Caudate nucleus (tissue), 63 donors: ENCODE measurements at places on chromosomes 11 and 22.

DNA sequence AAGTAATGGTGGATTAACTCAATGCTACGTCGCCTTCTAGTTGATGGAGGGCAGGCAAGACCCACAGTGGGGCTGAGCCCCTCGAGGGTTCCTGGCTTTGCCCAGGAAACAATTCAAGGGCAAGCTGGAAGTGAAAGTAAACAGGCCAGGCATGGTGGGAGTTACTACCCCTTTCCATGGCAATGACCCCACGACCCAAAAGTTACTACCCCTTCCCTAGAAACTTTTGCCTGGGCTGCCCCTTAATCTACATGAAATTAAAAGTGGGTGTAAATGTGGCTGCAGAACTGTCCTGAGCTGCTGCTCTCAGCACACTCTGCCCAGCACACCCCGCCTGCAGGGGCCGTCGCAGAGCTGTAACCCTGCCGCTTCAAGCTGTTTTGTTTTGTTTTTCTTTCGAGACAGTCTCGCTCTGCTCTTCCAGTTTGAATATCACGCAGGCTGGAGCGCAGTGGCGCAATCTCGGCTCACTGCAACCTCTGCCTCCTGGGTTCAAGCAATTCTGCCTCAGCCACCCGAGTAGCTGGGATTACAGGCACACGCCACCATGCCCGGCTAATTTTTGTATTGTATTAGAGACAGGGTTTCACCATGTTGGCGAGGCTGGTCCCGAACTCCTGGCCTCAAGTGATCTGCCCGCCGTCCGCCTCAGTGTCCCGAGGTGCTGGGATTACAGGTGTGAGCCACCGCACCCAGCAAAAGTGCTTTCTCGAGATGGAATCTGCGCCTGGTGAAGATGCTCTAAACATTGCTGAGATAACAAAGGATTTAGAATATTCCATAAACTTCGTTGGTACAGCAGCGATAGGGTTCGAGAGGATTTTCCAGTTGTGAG is 5.9 kb upstream of the RNH1 start:
- no peak for DNase-seq

DNA sequence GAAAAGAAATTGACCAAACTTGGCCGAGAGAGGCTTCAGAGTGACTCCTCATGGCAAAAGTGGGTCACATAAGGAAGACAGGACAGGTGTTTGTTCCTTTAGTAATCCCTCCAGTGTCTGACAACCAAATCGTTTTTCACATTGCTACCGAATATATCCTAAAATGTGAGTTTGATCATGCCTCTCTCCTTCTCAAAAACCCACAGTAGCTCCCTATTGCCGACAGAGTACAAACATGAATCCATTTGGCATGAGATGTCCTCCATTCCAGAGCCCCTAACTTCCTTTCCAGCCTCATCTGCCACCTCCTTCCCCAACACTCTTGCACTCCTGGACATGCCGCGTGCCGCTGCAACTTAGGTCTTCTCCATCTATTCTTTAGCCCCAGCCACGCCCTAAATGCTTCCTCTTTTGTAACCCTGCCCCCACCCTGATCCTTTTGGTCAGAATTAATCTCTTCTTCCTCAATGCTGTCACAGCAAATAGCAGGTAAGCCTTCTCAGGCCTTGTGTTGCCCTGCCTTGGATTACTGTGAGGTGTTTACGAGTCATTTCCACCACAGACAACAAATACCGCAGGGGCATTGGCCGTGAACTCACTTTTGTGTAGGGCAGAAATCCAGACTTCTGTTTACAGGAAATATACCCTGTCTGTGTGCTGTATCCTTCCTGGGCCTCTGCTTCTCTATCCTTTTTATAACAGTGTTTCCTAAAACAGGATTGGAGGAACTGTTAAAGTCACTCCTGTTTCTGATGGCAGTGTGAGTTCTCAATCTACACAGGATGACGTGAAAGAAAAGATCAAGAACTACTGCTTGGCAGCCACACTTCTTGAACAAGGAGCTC is 66.0 kb upstream of the FTH1 start:
- DNase-seq: no peak

GRCh38 chr11:96523656-96524055 is 133.8 kb downstream of the JRKL start:
- DNase-seq: no peak

DNA sequence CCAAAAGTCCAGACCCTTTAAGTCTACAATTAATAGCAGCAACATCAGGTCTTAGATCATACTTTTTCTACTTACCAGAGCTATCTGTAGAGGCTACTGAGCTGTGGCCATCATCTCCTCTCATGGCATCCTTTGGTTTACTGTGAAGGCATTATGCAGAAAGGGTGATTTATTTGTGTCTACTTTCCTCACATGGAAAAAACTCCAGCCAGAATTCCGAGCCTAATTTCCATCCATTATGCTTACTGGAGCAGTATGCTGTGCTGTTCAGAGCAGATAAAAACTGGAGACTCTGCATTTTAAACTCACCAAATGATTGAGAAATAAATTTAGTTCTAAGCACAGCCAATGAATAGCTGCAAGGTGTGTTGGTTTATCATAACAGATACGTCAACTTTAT is 581.8 kb downstream of the ETS1 start:
- DNase-seq: no peak

GRCh38 chr11:69870766-69871165 is 51.5 kb upstream of the FGF3 start:
- no peak for DNase-seq

GRCh38 chr22:35608088-35608487 is 9.0 kb downstream of the MB start:
- no peak for DNase-seq

- no peak for DNase-seq
Measured at GRCh38 chr22:35310556-35311550, 11.2 kb downstream of the TOM1 start.

- no peak for DNase-seq
Measured at GRCh38 chr11:12853652-12854296, 155.3 kb upstream of the RASSF10 start.

- no peak for DNase-seq
Measured at GRCh38 chr11:123478352-123478987, 48.4 kb downstream of the GRAMD1B start.

DNA sequence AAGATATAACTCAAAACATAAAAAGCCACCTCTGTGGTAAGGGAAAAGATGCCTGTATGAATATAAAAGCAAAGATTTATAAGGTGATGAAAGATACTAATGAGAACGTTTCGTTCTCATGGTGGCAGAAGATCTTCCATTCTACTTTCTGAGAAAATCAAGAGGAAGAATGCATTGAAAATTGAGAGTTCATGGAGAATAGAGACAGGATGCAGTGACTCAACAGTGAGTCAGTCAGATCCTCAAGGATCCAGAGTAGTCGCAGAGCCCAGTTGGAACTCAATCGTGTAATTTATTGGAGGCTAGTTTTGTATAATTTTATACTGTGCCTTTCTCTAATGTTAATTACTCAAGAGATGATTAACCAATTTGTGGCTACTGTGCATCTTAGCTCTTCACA is 73.3 kb downstream of the ENTHD1 start:
- no peak for DNase-seq

DNA sequence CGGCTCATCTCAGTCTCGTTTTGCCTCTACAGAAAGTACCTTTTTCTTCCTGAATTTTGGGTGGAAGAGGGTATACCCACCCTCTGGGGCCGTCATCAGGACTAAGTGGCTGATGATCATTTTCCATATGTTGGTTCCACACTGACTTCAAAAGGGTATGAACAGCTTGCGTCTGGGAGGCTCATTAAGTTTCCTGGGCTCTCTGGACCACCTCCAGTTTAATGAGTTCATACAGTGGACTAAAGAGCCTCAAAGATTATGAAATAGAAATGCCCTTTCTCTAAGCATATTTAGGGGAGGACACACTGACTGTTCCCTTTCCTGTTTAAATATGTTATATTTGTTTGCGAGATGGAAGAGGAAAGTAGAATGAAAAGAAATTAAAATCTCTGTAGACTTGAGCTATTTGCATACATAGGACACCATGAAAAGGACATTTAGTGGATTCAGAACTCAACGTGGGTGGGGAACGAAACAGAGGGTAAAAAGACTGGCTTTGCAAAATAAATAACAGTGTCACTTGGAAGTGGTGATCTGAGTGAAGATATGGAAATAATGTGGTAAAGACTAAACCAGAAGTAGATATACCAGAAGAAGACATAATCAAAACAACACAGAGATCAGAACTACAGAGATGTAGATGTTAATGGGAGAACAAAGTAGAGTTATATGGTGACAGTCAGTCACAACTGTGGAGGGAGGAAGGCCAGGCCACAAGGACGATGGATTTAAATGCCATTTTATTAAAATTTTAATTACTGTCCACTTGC is 18.7 kb downstream of the LDLRAD3 start:
- DNase-seq: no peak

DNA sequence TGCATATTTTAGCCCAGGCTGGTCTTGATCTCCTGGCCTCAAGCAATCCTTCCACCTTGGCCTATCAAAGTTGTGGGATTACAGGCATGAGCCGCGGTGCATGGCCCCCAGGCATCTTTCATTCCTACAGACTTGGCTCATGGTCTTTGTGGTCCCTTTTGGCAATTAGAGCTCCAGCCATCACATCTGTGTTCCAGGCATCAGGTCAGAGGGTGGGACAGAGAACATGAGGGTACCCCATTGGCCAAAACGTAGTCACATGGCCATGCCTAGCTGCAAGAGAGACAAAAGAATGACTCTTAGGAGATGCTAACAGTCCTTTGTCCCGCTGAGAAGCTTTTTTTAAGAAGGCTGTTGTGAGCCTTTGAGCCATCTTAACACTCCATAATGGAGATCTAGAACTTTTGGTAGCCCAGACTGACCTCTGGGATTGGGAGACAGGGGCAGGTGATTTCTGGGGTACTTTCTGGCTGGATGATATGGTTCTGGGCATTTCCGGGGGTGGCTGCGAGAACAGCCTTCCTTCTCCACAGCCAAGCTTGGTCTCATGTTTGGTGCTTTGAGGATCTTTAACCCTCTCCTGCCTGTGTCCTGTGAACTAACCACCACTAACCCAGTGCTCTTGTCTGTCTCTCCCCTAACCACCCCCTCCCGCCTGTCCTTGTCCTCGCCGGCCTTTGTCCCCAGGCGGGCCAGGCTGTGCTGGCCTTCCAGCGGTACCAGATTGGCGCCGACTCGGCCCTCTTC is 18.4 kb upstream of the TAB1 start:
- no peak for DNase-seq

DNA sequence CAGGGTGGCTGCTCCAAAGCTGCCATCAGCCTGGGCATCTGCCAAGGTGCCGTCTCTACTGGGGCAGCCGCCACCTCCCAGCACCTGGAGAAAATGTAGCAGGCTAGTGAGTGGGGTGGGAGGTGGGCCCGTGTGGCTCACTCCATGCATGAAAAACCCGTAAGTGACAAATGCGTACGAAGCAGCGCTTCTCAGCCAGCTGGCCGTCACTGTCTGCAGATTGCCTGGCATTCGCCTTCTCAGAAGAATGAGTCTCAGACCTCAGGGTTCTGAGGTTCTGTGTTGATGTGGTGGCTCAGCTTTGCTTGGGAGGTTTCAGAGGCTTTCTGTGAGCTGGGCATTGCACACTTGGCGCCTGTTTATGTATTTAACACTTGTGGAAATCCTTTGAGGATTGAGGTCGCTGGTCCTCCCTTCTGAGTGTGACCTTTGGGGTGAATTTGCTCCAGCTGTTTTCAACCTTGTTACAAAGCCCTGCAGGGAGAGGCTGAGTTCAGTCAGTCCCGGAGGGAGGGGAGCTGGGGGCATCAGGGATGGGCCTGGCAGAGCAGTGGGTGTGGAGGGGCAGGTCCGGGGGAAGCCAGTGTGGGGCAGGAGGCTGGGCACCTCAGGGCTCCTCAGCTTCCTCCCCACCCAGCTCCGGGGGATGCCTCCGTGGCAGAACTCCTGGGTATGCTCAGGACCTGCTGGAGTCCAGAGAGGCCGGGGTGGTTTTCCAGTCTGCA is 977.0 kb downstream of the TBC1D22A start:
- DNase-seq: no peak

DNA sequence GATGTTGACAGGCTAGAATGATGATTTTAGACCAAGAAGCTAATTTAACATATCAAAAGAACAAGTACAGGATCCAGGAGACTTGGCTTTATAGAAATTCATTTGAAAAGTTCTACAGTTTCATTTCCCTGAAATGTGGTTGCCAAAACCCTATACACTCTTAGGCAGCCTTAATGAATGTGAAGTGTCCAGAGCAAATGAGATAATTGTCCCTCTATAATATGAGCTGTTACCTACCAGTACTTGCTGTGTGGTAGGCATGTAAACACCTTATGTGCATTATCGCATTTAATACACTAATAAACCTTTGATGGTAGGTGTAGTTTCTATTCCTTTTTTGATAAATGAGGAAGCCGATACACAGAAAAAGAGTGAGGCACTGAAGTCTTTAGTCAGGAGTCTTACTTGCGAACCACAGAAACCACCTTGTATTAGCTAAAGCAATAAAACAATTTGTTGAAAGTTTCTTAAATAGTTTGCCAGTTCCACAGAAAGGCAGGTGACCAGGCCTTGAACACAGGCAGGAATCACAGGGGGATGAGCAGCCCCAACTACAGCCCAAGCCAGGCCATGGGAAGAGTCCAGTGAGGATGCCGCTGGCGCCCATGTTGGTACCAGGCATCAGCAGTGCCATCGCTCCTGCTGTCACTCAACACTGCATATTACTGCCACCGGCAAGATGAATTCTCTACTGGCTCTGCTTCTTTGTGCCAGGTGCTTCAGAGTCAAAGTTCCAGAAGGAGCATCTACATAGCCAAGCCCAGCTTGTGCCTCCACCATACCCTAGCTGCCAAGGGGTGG is 81.7 kb downstream of the SWAP70 start:
- no peak for DNase-seq

DNA sequence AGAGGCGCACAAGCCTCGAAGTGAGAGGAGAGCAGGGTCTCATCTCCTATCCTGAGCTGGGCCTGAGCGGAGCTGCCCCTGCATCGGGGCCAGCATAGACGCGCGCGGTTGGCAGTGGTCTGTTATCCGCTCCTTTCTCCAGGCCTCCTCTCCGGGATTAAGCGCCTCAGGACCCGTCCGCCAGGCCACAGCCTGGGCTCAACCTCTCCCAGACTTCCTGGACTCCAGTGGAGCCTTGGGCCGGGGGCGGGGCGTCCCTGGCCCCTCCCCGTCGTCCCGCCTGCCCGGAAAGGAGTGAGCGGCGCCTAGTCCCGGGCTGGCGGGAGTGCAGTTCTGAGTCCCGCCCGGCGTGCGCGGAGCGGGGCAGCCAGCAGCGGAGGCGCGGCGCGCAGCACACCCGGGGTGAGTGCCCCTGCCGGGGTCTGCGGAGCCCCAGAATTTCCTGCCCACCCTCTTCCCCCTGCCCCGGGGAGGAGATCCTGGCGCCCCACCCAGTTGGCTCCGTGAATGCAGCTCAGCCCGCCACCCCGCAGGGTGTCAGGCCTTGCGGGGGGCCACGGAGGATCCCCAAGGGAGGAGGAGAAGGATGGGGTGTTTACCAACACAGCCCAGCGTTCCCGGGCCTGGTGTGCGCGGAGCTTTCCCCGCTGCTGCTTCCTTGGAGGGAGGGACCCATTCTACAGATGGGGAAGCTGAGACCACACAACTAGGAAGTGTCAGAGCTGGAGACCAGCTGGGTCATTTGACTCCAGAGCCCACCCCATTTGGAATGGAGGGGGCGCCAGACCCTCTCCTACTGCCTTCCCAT is at the start of gene TCIRG1:
Gene TCIRG1 (plus strand): TSS at position 308 of the 808 bp plus-strand sequence. CDS start 2,247 bp downstream, outside the sequence.
- DNase-seq: no peak

GRCh38 chr11:63868399-63869064 is 29.6 kb downstream of the MARK2 start:
- no peak for DNase-seq
